Activated CD4-positive, alpha-beta T cell treated with anti-CD3 and anti-CD28 coated beads for 24 hours (primary cell): ENCODE measurements at places on chromosomes 1 and 21.

DNA sequence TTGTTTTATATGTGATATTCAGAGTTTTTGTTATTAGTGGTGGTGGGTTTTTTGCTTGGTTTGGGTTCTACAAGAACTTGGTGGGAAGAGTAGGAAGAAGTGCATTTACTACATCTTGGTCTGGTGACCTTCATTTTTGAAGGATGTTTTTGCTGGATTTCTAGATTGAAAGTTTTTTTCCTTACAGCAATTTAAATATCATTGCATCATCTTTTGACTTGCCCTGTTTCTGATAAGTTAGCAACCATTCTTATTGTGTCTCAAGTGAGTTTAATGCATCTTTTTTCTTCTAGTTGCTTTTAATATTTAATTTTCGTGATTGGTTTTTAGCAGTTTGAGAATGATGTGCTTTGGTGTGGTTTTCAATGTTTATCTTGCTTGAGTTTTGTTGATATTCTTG is 447.7 kb downstream of the DISC1 start:
- DNase-seq: no peak

DNA sequence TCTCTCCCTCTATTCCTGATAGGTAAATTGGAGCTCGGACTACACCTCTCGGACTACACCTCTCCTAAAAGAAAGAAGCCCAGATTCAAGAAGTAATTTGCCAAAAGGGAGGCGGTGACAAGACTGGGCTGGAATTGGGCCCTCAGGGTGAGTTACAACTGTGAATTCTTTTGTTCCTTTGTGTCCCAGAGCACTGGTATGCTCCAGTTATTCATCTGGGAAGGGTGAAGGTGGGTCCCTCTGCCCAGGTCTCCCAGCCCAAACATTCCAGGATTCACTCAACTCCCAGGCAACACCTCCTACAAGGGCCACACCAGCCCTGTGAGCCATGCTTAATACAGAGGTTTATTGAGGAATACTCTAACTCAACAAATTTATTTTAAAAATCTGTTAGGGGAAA is 69.2 kb downstream of the LMX1A start:
- DNase-seq: no peak

GRCh38 chr21:35562876-35563275 is 497.4 kb downstream of the SETD4 start:
- DNase-seq: no peak

- no peak for DNase-seq
These were observed 235.1 kb downstream of the KIF26B start for GRCh38 chr1:245389873-245390272.

DNA sequence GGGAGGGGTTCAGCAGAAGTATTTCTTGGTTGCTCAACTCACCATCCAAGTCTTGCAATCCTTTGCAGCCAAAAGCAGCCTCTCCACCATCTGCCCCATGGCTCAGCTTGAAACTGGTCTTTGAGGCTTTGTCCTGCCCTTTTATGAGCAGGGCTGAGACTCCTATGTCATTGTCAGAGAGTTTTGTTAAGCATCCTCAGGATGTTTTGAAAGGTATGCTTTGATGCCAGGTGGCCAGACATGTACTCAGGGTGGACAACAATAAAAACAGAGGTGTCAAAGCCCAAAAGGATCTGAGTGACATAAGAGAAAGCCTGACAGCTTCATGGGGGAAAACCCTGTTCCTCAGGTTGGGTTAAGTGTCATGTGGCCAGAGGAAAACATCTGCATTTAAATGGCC is 310.5 kb downstream of the PRDM2 start:
- no peak for DNase-seq

GRCh38 chr21:31733551-31734149 is 1.7 kb upstream of the SCAF4 start:
- no peak for DNase-seq

GRCh38 chr1:93061895-93062792 is 16.9 kb upstream of the MTF2 start:
- DNase-seq: no peak
